ENCODE measurements at places on chromosomes 2 and 18. TPM values are rescaled to one million over a fixed set of nuclear protein-coding genes. Genes with fewer than 3 reads are reported as not detected.

The REG1B gene
- total RNA-seq = not detected

The FKBP1B gene
- total RNA-seq = 22.8 TPM

The DPYSL5 gene
- total RNA-seq = not detected

The TRIM54 gene
- not detected for total RNA-seq

The SERPINB3 gene
- not detected for total RNA-seq

The CDH20 gene
- not detected for total RNA-seq

The HJURP gene
- 30.9 TPM for total RNA-seq

The ERMN gene
- total RNA-seq = not detected

The CPO gene
- total RNA-seq = not detected

The SKA1 gene
- 23.0 TPM for total RNA-seq

The ZAP70 gene
- not detected for total RNA-seq

The UNC80 gene
- total RNA-seq = not detected

The DOK6 gene
- not detected for total RNA-seq

All from pulmonary artery endothelial cell (primary cell).